ENCODE measurements at places on chromosomes 2 and 18.

DNA sequence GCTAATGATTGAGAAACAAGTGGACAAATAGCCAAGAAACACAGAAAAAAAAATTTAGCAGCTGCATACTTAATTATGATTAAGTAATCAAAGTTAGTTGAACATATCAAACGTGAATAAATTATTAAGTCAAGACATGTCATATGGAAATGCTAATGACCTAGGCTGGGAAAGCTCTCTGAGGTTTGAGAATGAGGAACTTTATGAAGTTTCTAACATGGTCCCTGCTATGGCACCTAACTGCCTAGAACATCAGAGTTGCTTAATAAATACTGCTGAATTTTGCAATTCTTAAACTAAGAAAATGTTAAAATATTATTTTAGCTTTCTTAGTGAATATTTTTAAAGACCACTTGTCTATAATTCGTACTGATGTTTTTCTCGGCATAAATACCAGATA lies 99.8 kb downstream of the AFF3 start:
- DNase-seq = no peak

DNA sequence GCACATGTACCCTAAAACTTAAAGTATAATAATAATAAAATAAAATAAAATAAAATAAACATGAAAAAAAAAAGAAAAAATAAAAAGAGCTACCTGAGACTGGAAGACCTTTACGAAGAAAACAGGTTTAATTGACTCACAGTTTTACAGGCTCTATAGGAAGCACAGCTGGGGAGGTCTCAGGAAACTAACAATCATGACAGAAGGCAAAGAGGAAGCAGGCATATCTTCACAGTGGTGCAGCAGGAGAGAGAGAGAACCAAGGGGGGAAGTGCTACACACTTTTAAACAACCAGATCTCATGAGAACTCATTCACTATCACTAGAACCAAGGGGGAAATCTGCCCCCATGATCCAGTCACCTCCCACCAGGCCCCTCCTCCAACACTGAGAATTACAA lies 379.3 kb upstream of the VWC2L start:
- no peak for DNase-seq

DNA sequence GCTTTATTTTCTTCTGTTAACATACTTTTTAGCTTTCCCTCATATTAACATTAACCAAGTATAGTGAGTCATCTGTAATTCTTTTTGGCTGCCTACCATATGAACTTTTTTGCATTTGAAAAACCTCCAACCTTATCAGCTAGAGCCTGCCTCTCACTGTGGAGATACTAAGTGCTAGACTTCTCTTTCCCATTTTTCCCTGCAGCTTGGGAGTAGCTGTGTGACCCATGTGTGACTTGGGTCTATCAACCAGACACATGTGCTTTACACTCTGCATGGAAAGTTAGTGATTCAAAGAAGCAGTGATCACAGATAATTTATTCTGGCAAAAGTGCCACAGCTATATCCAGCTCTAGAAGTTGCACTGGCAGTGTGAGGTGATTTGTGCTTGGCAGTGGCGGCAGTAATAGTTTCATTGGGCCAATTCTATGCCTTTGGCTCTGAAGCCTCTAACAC lies 36.3 kb downstream of the PREPL start:
- no peak for DNase-seq

DNA sequence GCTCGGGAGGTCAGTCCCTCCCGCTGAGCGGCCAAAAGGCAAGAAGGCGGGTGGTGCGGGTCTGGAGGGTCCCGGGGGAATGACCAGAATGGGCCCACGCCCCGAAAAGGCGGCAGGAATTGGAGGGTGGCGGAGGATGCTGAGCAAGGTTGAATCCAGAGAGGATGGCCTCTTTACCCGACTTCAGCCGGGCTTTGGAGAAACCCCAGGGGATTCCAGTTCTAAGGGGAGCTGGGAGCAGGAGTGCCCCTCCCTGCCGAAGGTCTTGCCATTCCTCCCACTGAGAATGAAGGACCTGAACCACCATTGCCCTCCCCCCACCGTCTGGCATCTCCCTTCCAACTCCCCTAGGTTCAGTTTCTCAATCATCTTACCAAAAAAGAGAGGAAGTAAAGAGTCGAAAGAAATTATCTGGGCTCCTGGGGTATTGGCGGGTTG lies 38.9 kb upstream of the ATP6V1B1 start:
- peak; percentile 31 for DNase-seq

DNA sequence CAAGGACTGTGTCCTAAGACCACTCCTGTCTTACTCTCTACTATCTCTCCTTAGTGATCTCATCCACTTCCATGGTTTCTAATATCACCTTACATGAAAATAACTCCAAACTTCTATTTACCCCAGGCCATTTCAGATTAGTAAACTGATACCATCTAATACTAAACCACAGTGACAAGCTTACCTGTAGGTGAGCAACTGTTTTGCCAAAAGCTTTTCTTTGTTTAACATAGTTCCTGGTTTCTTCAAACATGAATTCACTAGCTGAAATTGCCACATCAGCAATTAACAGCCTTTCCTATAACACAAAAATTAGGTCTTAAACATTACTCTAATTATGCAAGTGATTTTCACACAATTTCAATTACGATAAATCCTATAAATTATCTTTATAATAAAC lies 22.1 kb downstream of the ACADL start:
- no peak for DNase-seq

DNA sequence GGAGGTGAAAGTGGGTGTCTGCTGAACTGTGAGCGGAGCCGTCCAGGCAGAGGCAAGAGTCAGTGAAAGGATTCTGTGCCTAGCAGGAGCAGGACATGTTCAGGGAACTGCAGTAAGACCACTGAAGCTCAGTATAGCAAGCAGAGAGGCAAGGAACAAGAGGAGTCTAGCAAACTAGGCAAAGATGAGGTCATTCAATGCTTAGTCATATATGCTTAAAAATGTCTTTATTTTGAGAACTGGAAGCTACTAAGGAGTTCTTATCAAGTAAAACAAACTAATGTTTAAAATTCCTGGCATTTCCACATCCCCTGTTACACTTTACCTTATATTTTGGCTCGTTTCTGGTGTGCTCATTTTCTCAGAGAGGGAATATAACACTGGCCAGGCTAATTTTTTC lies 913.4 kb downstream of the CBLN2 start:
- no peak for DNase-seq

DNA sequence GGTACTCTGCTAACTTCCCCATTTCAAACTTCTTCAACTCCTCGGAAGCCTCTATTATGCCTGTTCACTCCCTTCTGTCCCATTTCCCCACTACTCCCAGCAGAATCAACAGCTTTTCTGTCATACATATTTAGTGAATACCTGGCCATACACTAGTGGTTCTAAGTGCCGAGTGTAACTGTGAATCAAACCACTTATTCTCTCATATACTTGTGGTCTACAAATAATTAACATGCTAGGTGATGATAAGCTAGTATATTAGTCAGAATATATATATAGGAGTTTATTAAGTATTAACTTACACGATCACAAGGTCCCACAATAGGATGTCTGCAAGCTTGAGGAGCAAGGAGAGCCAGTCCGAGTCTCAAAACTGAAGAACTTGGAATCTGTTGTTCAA lies 150.7 kb downstream of the CCDC102B start:
- no peak for DNase-seq

DNA sequence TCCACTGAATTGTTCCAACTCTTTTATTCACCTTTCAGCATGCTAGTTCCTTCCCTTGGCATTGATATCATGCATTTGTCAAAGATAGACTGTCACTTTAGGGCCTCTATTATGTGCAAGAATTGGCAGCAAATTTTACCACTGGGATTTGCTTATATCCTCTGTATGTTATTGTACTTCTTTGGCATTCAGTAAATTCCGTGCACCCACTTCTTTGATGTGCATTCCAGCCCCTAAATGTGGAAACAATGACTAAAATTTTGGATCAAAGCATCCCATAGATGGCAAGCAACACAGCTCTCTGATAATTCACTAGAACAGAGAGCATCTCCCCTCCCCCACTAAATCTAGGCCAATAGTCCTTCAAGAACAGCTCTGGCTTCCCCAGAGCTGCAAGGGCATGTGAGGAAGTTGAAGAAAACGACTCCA lies 399.0 kb upstream of the HNRNPA3 start:
- no peak for DNase-seq
